ENCODE measurements at places on chromosomes 4 and X.

- DNase-seq: no peak
Measured at GRCh38 chr4:16199093-16199492, 27.2 kb downstream of the TAPT1 start.

DNA sequence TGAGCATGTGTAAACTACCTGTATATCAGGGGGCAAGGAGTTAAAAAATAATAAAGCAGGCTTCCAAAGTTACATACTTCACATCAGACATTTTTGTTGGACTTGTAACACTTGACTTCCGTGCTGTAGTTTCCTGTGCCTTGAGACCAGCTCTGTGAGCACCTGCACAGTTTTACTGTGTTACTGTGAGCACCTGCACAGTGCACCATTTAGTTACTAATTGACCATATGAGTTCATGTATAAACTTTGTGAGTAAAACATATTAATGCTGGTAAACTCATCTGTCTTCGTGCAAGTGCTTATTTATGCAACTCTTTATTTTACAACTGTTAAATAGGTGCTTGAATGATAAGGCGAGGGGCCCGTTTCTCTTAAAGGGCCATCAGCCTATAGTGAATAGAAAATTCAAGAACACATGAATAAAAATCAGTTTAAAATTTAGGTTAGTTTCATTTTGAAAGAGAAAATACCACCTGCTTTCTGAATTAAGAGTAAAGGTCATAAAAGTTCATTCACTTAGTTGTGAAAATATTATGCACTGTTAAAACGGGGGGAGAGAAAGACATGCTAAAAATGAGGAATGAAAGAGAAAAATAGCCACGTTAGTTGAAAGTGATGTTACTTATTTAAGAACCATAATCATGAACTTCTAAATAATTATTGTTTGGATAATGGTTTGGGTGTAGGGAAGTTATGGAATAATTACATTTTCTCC is 42.4 kb downstream of the USP9X start:
- DNase-seq: no peak

DNA sequence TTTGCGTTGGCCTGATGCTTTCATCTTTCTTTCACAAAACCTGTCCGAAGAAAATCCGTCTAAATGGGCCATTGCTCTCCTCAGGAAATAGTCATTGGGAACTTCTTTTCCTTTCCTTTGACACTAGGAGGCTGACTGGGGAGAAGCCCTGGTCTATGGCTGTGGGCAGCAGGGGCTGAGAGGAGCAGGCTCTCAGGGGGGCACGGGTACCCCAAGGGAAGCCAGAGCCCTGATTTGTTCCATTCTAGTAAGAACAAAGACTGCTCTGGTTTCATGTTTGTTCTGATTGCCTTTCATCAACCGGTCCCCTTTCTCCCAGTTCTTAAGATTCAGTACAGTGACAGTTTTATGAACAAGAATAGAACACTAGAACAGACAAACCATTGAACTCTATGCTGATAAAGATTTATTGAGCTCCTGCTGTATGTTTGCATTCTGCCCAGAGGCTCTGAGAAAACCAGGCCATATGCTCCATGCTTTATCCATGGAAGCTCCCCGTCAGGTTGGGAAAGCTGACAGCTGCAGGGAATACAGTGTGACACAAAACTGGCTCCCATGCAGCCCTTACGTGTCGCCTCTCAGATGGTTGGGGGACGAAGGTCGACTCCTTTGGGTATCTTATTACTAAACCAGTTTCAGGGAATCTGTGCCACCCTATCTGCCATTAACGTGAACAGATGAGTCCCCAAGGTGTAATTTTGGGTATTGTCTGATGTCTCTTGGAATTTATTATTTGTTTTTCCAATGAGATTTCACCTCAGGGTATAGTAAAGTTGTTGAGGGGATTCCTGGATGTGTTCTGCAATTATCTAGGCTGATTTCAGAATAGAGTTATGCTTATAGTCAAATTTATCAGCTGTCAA is 72.4 kb upstream of the MSANTD1 start:
- no peak for DNase-seq

- DNase-seq: peak; percentile 65
Measured at GRCh38 chr4:110049951-110050925, 137.6 kb downstream of the EGF start.

DNA sequence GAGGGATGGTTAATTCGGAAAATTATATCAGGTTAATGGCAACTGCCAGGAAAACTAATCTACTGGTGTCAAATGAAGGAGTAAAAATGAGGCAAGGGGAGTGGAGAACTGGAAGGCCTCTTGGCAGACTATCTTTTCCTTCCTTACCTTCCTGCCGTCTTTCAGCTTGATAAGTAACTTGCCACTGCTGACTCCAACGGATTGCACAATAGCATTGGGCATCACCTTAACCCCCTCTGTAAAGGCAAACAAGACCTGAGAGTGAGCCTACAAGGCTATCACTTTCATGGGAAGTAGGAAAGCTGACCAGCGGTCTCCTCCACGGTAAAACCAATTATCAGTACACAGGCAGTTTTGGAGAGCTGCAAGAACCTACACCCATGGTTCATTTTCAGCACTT is 26.2 kb upstream of the ELF4 start:
- DNase-seq: no peak

DNA sequence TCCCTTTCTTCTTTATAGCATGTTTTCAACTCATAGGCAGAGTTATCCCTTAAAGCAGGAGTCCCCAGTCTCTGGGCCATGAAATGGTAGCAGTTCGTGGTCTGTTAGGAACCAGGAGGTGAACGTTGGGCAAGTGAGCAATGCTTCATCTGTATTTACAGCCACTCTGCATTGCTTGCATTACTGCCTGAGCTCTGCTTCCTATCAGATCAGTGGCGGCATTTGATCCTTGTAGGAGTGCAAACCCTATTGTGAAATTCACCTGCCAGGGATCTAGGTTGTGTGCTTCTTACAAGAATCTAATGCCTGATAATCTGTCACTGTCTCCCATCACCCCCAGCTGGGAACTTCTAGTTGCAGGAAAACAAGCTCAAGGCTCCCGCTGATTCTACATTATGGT is 39.8 kb downstream of the DTHD1 start:
- DNase-seq: no peak

- DNase-seq: no peak
Measured at GRCh38 chr4:68176500-68176899, 46.8 kb upstream of the TMPRSS11F start.
